ENCODE measurements at places on chromosomes 3 and 15.

GRCh38 chr3:139122221-139122581, 77.5 kb upstream of the PRR23C start:
- DNase-seq: no peak

DNA sequence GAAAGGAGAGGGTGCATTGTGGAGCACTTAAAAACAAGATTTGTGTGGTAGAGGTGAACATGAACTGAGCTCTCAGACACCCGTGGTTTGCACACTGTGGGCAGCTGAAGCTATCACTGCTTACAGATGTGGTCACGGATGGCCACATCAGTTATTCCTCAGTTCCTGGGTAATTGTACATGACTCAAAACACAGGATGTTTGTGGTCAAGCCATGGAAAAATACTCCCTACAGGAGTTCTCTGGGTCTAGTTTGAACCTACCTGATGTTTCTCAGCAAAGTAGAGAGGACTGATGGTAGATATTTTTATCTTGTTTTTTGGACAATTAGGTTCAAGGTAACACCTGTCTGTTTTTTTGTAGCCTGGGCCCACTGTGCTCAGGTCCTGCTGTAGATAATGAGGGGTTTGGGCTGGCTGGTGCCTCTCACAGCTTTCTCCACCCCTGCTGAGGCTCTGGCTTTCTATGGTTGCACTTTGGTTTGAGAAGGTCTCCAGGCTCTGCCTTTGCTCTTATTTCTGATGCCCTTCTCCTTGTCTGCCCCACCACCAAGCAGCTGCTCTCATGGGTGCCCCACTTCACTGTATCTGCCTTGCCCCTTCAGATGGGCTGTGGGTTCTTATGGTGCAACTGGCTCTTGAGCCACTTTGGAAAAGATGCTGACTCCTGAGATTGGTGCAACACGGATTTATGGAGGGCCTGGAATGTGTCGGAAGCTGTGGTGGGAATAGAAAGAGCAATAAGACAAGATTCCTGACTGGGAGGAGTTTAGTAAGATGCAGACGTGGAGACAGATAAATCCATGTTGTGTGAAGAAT, 40.1 kb downstream of the CDCP1 start:
- peak; percentile 25 for DNase-seq

DNA sequence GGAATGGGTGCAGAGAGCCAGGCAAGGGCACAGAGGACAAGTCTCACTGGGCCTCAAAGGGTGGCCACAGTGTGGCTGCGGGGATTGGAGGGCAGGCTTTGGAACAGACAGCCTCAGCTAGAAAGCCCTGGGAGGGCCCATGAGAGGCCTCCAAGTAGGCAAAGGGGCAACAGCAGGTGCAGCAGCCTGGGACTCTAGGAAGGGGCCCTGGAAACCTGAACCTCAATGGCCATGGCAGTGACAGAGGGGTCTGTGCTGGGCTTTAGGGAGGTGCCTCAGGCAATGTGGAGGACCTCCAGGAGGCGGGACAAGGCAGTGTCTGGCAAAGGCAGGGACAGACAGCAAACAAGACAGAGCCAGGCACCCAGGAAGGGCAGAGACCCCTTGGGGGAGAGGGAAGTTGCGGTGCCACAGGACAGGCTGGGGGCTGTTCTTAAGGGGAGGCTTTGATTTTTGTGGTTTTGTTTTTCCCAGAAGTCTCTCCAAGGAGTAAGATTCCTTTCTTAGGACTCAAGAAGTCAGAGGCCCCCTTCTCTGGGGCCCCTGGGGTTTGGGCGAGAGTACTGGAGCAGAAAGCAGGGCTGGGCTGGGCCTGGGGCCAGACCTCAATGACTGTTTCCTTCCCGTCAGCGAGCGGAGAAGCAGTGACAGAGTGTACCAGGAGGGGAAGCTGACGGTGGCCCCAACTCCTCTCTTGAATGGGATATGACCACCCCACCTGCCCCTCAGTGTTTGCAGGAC, 9.7 kb downstream of the STOML1 start:
- DNase-seq: no peak

- no peak for DNase-seq
Observed at GRCh38 chr3:963755-964154, 129.1 kb upstream of the CNTN6 start.

DNA sequence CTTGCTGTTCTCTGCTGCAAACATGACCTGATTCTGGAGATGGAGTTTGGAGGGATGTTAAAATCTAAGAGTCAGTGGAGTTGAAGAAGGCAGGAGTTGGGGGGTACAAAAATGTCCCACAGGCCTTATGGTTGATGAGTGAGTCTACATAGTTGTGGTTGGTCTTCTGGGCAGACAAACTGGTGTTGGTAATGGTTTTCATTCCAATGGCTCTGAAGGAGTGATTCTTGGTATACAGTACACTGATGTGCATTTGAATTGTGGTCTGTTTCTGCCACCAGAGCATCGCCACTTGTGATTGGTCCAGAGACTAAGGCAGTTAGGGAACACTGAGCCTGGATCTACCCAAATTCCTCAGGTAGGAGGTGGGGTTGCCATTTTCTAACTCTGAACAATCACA, 514.1 kb upstream of the CFAP20DC start:
- no peak for DNase-seq

- DNase-seq: no peak
Observed at GRCh38 chr3:184134746-184135148, 411 bp upstream of the EIF2B5 start.

GRCh38 chr15:44087578-44088465, 107.2 kb downstream of the FRMD5 start:
- DNase-seq: no peak

- no peak for DNase-seq
Observed at GRCh38 chr3:154025007-154025406, 96.2 kb upstream of the ARHGEF26 start.

GRCh38 chr3:173467501-173467900, 70.0 kb downstream of the NLGN1 start:
- DNase-seq: no peak
